Subcutaneous preadipocyte (primary cell): ENCODE measurements at places on chromosomes 12 and 14. TPM values are rescaled to one million over a fixed set of nuclear protein-coding genes. Genes with fewer than 3 reads are reported as not detected.

Gene TPI1
- total RNA-seq = 941 and 1,349 TPM in 2 replicates

Gene TOMM20L
- not detected in 2 replicates for total RNA-seq

Gene NTS
- total RNA-seq = not detected in 2 replicates

Gene CDCA4
- total RNA-seq = 20.9 and 35.8 TPM in 2 replicates

Gene TTC9
- total RNA-seq = under 0.01 TPM in 1 of 2 replicates, not detected in the other

Gene PARP11
- total RNA-seq = 5.1 and 6.1 TPM in 2 replicates

Gene POLR3B
- total RNA-seq = 9.2 and 13.9 TPM in 2 replicates
